Kidney epithelial cell (primary cell): ENCODE measurements at places on chromosomes 5 and 9. TPM values are rescaled to one million over a fixed set of nuclear protein-coding genes. Genes with fewer than 3 reads are reported as not detected.

The SAXO1 gene
- total RNA-seq, result under 0.01 TPM in 1 of 2 replicates, not detected in the other

- peak; percentile 25 for DNase-seq
These were observed 339.2 kb downstream of the ADAMTS6 start for GRCh38 chr5:65142511-65143011.

DNA sequence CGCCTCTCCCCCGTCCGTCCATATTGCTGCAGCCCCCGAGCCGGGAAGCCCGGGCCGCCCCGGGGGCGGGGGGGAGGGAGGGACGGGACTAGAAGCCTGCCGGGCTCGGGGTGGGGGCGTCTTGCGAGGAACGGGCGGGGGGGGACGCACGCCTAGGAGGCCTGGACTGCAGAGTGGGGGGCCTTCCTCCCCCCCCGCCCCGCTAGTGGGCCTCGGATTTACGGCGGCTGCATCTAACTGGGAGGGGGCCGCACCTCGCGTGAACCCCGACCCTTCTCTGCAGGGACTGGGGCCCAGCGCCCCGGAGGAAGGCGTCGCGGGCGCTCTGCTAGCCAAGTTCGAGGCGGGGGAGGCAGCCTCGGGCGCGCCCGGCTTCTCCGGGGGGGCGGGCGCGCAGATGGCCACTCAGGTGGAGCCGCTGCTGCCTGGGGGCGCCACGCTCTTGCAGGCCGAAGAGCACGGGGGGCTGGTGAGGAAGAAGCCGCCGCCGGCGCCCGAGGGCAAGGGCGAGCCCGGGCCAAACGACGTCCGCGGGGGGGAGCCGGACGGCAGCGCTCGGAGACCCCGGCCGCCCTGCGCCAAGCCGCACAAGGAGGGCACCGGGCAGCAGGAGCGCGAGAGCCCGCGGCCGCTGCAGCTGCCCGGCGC is at the start of gene LARP1:
Gene LARP1 (plus strand): TSS at position 17 of the 648 bp plus-strand sequence. CDS start 381 bp downstream, at position 398.
- DNase-seq, result no peak

DNA sequence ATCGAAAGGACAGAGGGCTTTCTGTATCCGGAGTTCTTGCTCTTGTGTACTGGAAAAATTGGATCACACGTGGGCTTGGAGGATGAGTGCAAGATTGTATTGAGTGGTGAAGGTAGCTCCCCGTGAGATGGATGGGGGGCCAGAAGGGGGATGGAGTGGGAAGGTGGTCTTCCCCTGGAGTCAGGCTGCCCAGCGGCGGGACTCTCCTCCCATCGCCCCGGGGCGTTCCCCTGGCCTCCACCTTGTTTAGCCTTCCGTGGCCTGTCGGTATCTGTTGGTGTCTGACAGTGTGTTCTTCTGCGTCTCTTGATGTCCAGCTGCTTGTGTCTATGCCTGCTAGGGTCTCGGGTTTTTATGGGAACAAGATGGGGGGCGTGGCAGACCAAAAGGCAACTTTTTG is 54.6 kb upstream of the GABRA6 start:
- DNase-seq, result no peak

- no peak for DNase-seq
These were observed 181.5 kb downstream of the OLFM1 start for GRCh38 chr9:135268981-135269380.

The HTR4 gene
- total RNA-seq, result not detected in 2 replicates

DNA sequence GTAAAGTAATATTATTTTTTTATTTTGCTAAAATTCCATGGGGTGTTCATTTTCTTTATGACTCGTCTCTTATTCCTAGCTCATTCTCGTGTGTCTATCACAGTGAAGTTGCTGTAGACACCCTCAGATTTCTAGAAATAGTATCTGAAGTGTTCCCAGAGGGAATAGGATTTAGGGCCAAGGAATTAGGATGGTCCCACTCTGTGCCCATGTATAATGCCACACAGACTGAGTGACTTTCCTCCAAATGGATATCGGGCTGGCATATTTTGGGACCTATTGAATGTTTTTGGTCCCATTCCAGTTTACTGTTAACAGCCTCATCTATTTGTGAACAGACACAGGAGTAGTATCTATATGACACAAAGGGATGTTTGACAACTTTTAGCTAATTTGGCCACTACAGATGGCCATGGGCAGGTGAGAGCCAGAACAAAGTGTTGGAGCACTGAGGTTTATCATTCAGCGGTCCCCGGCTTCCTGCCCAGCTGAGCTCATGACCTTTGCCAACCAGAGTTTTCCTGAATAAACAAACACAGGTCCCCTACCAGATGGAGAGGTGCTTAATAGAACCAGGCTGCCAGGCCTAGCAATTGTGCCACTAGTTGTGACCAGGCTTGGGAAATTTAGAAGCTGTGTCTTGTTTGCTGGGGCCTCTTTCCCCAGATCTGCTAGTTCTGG is 46.9 kb downstream of the MAP1B start:
- no peak for DNase-seq

GRCh38 chr5:43893951-43894684 is 291.1 kb downstream of the NNT start:
- no peak for DNase-seq

DNA sequence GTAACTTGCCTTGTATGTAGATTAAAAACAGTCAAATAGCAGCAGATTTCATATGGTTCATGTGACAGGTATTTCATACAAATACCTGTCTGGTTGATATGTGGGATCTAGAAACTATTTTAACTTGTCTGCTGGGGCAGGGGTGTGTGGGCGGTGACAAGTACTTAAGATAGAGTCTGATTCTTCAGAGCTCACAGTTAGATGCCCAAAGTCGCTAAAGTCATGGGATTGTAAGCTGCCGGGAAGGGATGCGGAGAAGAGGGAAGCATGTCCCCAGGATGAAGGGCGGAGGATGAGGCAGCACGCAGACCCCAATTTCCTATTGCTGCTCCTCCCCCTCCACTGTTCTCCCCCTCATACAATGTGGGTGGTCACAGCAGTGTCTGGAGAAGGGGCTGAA is 13.3 kb downstream of the ANXA6 start:
- no peak for DNase-seq

- DNase-seq, result no peak
These were observed 25.6 kb downstream of the RASGRF2 start for GRCh38 chr5:80985600-80986228.

- DNase-seq, result peak; percentile 56
These were observed 18.5 kb downstream of the ATOX1 start for GRCh38 chr5:151739939-151740335.

The FAM81B gene
- 0.75 TPM in 1 of 2 replicates, not detected in the other for total RNA-seq

GRCh38 chr5:9499498-9499876 is 46.4 kb downstream of the SEMA5A start:
- no peak for DNase-seq

The RMRP gene
- 1,522 and 7,636 TPM in 2 replicates for total RNA-seq

The NAA35 gene
- 25.3 and 30.3 TPM in 2 replicates for total RNA-seq

The PCDHA13 gene
- total RNA-seq, result 0.21 TPM in 1 of 2 replicates, not detected in the other

- no peak for DNase-seq
These were observed 41.6 kb upstream of the FCN1 start for GRCh38 chr9:134959126-134959970.
